ENCODE measurements at places on chromosomes 11 and 22.

DNA sequence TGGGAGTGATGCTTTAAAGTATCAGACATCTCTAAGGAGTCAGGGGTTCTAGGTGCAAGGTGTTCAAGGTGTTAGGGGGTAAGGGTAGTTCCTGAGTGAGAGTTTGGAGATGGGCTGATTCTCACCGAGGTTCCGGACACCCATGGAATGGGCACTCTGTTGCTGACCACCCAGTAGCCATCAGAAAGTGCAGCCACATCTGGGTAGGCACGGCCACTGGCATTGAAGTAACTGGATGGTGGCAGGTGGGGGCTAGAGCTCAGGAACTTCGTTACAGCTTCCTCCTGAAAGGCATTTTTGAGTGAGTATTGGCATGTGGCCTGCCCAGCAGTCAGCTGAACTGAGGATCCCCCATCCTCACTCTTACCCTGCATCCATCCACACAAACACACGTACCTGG, 3.0 kb upstream of the TAF10 start:
- no peak for DNase-seq

DNA sequence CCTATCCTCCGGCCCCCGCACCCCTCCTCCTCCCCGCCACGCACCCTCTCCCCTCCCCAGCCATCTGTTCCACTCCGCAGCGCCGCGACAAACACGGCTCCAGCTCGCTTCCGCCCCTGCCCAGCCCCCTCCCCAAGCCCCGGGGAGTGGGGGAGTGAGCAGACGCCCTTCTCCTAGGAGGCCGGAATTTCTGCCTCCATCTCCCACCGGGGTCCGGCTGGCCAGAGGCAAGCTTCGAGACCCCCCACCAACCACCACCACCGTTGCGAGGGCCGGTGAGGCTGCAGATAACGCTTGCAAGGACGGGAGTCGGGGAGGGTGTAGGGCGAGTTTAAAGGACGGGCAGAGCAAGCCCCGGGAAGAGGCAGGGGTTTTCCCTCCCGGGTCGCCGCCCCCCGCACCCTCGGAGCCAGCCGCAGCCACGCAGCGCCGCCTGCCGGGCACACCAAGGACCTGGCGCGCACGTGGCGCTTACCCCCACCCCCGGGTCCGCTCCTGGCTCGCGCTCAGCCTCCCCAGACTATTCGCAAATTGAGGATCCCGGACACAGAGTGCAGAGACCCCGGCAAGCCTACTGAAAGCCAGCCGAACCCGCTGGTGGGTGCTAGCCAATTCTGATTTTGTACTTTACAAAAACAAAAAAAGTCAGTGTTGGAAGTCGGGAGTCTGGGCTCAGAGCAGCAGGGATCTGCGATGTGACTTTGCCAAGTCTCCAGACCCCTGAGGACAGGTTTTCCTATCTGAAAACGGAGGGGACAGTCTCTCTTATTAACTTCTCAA, 22.6 kb downstream of the RTN4RL2 start:
- DNase-seq, result peak; percentile 65

DNA sequence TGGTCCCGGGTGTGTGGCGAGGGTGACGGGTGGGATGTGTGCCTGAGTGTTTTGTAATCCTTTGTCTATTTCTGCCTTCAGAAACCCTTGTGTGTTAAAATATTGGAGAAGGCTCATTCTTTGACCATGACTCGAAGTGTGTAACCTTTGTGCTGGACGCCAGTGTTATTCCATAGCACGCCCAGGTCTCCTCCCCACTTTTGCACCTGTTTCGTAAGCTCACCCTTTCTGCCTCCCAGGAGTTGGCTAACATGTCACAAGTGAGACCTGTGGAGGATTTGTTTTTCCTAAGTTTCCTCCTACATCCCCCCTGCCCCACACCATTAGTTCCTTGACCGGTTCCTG, 382 bp downstream of the C11orf54 start:
- DNase-seq, result no peak

DNA sequence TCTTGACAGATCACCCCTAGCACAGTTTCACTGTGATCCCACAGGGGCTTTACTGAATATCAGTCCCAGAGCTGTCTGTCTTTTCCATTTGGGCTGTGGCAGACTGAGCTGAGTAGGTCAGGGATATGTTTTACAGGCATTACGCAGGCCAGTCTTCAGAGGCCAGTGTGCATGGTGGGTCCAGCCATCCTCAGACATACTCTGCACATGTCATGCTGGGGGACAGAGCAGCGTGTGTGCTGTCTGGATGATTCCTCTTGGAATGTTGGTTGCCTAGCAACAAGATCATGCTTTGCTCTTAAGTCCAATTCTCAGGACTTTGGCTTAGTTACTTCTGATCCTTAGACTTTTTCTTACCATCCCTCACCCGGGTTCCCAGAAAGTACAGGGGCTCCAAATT, 736.5 kb downstream of the DLG2 start:
- DNase-seq, result no peak

DNA sequence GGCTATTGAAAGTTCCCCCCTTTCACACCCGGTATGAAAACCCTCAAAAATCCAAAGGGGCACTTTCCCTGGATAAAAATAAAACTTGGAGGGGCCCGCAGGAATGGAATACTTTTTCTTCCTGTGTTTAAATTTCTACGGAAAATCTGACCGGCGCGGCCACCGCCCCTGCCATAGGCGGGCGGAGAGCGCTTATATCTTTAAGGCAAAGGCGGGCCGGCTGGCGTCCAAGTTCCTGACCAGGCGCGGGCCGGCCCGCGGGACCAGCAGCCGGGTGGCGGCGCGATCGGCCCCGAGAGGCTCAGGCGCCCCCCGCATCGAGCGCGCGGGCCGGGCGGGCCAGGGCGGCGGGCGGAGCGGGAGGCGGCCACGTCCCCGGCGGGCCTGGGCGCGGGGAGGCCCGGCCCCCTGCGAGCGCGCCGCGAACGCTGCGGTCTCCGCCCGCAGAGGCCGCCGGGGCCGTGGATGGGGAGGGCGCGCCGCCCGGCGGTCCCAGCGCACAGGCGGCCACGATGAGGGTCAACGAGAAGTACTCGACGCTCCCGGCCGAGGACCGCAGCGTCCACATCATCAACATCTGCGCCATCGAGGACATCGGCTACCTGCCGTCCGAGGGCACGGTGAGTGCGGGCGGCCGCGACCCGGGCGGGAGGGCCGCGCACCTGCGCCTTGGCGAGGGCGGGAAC, at the start of gene ANO1:
Gene ANO1 (plus strand): TSS at position 223 of the 686 bp plus-strand sequence. CDS start 290 bp downstream, at position 513.
- no peak for DNase-seq

- DNase-seq, result no peak
Observed at GRCh38 chr11:104820431-104820830, 77.8 kb downstream of the CASP12 start.

DNA sequence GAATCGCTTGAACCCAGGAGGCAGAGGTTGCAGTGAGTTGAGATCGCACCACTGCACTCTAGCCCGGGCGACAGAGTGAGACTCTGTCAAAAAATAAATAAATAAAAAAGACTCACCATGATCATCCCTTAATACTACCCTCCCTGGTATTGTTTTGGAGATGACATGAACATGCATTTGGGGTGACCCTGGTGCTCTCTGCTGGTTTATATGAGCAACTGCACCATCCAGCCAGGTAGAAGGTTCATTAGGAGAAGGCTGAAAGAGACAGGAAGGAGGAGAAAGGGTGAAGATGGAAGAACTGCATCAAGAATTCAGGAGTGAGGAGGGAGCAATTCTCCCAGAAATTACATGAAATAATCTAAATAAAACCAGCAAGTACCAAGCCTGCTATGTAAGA, 37.8 kb downstream of the SLC5A1 start:
- no peak for DNase-seq

- no peak for DNase-seq
Observed at GRCh38 chr11:24622262-24622661, 125.4 kb downstream of the LUZP2 start.

DNA sequence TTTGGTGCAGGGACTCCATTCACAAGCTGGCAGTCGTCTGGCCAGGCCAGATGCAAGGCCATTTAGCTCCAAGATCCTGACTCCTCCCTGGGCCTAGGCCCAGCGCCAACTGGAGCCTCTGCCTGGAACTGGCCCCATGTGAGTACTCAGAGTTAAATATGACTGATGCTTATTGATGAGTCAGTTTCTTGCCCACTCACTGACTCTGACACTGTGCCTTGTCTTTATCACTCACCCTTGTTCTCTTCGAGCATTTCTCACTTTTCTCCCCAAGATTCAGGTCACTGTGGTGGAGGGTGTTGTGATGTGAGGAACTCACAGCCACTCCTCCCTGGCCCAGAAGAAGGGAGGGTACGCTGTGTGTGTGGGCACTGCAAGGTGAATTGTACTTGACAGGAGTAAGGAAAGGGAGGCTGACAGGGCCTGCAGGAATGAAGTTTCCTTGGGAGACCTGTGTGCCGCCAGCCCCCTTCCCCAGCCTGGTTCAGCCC, 23.2 kb upstream of the ST3GAL4 start:
- no peak for DNase-seq

- no peak for DNase-seq
Observed at GRCh38 chr22:28986366-28986765, 75.3 kb downstream of the C22orf31 start.

- no peak for DNase-seq
Observed at GRCh38 chr11:29135504-29135903, 881.3 kb downstream of the KCNA4 start.

DNA sequence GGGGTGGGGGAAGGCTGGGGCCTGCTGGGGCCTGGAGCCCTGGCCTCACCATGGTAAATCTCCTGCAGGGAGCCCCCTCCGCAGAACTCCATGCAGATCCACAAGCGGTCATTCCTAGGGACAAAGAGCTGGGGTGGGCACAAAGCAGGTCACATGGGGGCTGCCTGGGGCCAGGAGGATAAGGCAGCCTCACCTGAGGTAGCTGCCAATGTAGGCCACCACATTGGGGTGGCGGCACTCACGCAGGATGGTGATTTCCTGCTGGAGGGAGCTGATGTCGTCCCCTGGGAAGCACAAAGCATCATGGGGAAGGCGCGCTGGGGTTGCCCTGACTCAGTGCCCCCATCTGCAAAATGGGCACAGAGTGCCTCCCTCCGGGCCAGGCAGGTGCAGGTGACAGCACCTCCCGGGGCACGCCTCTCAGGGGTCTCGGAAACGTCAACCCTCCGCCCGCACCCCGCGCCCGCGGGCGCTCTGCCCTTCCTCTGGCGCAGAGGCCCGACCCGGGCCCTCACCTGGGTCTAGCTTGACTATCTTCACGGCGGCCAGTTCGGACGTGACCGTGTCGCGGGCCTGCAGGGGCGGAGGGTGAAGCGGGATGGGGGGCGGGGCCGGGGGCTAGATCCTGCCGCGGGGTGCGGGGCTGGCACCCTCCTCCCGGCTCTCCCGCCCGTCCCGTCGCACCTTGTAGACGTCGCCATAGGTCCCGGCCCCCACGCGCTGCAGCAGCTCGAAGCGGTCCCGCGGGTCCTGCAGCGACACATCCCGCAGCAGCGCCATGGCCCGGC, 450 bp downstream of the MAP4K2 start:
- no peak for DNase-seq

DNA sequence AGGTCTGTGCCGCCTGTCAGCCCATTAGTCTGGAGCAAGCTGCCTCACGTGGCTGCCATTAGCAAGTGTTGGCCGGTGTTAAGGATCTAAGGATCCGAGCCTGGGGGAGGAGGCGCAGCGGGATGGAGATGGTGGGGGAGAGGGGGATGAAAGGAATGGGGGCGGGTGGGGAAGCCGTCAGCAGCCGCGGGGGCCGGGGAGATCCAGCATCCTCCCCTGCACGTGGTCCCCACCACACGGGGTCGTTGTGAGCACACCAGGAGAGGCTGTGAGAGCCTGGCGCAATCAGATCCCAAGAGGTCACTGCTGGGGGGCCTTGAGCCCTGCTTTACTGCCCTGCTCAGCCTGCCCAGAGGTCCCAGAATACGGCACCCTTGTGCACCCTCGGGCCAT, 7.3 kb downstream of the CABP7 start:
- no peak for DNase-seq

GRCh38 chr11:78795621-78796261, 221.1 kb upstream of the NARS2 start:
- DNase-seq, result no peak

- no peak for DNase-seq
Observed at GRCh38 chr11:8273287-8273686, 9.6 kb upstream of the LMO1 start.

GRCh38 chr11:60950024-60950423, 2.0 kb downstream of the SLC15A3 start:
- no peak for DNase-seq

GRCh38 chr11:78261367-78261766, 72.6 kb downstream of the USP35 start:
- no peak for DNase-seq

All from stimulated activated naive CD4-positive, alpha-beta T cell (primary cell).